ENCODE measurements at places on chromosomes 6 and 20.

DNA sequence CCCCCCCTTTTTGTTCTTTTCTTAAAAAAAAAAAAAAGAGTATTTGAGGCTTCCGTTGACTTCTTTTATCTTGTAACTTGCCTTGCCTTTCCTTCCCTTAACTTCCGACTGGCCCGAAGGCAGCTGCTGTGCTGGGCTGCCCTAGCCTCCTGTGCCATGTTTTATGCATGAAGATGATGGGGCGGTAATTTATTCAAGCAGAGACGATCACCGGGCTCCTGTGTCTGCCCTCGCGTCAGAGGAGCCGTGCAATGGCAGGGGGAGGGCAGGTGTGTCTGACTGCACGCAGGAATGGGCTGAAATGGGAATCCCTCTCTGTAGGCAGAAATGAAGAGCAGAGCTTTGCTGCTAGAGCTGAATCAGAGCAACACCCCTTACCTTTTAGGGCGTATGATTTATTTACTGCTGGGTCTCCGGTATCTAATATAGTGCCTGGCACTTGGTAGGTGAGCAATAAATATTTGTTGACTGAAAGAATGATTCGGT, 106.3 kb upstream of the RIPOR2 start:
- no peak for DNase-seq

DNA sequence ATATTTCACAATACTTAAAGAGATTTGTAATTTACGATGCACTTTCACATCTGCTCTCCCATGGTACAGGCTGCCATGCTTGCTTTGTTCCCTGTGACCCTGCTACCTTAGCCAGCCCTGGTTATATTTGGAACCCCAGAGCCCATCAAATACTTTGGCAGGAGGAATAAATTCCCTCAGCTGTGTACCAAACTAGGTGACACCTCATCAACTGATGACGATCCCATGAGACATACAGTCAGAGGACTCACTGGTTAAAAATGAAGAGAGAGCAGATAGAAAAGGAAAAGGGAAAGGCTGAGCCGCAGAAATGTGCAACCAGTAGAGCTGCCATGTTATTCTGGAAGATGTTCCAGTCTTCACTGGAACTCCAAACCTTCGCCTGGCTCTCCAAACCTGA, 120.0 kb downstream of the SIM1 start:
- no peak for DNase-seq

DNA sequence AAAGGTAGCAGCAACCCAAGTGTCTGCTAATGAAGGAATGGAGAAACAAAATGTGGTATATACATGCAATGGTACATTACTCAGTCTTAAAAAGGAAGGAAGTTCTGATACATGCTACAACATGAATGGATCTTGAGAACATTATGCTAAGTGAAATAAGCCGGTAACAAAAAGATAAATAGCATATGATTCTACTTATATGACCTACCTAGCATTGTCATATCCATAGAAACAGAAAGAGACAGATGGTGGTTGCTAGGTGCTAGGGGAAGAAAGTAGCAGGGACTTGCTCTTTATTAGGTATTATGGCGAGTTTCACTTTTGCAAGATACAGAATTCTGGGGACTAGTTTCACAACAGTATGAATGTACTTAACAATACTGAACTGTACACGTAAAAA, 46.6 kb downstream of the UBR2 start:
- DNase-seq: no peak

GRCh38 chr20:54433636-54434035, 41.8 kb upstream of the DOK5 start:
- no peak for DNase-seq

DNA sequence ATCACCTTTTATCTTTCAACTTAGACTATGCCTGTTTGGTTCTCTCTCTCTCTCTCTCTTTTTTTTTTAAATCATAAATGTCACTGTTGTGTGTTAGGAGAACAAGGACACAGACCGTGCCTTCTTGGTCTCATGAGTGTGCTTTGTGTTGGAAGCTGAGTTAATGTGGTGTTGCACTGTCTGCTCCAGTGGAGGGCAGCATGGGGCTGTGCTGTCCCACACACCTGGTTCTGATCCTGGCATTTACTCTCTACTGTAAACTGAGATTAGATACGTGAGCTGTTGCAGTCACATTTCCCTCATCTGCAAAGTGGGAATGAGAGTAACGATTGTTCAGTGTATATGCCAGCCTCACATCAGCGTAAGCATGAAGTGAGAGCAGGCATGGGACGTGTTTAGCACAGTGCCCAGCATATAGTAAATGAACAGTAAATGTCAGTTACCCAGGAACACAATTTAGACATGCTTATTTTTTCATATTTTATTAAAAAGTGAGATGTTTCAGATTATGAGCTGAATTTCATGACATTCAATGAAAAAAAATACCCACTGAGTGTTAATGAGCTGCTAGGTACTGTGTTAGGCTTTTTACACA, 161.1 kb downstream of the FARS2 start:
- DNase-seq: no peak

GRCh38 chr20:1830240-1830639, 65.0 kb upstream of the SIRPA start:
- no peak for DNase-seq

- no peak for DNase-seq
These were observed 3.0 kb upstream of the CDK5RAP1 start for GRCh38 chr20:33404281-33404680.

DNA sequence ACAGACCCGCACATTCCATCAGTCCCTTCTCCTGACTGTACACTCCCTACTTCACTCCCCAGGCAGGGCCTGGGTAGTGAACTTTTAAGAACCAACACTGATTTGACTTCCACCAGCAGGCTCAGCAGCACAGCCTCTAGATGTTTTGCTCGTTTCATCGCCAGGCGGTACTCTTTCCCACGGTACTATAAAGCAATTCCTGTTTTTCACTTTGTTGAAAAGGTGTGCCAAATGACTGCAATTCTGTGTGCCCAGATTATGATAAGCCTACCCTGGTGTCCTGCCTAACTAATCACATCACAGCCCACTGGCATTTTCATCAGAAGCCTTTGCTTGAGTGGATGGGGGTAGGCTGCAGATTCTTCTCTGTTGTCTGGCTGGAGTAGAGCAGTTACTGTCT, 12.9 kb upstream of the WTAP start:
- DNase-seq: no peak

DNA sequence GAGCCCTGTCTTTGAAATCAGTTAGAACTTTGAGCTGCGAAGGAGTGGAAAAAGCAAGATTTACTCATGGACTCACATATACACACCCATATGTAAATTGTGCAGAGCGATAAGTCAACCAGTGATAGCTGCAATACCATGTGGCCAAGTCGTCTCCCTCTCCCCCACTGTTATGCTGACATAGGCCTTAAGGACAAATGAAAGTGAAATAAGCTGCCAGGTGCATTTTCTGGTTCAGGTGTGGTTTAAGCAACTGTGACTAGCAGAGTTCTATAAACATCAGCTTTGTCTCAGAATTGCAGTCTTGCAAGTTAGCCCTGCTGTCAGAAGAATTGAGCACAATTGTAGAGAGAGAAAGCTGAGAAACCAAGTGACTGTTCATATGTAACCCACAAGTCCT, 9.6 kb downstream of the FAM83B start:
- no peak for DNase-seq

GRCh38 chr20:10604865-10605440, 68.8 kb downstream of the JAG1 start:
- DNase-seq: no peak

GRCh38 chr20:16662467-16662866, 67.4 kb upstream of the SNRPB2 start:
- no peak for DNase-seq

- no peak for DNase-seq
These were observed 251.0 kb downstream of the KHDC1L start for GRCh38 chr6:72974276-72974675.

DNA sequence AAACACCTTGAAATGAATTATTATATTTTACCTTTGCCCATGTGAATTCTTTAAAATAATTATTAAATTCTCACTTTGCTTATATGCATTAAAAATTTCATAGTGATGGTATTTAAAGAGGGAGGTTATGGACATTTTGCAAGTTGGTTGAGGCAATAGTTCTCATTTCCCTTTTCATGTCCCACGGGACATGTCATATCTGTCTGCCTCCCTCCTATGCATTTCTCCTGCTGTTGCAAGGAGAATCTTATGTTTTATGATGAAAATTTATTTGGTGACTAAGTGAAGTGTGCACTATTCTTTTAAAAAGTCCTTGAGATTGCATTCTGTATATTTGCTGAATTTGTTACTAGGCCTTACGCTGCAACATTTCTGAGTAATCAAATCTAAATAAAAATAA, 67.2 kb downstream of the UTRN start:
- no peak for DNase-seq

- DNase-seq: no peak
These were observed 265.0 kb upstream of the MARCKS start for GRCh38 chr6:113591896-113592827.

DNA sequence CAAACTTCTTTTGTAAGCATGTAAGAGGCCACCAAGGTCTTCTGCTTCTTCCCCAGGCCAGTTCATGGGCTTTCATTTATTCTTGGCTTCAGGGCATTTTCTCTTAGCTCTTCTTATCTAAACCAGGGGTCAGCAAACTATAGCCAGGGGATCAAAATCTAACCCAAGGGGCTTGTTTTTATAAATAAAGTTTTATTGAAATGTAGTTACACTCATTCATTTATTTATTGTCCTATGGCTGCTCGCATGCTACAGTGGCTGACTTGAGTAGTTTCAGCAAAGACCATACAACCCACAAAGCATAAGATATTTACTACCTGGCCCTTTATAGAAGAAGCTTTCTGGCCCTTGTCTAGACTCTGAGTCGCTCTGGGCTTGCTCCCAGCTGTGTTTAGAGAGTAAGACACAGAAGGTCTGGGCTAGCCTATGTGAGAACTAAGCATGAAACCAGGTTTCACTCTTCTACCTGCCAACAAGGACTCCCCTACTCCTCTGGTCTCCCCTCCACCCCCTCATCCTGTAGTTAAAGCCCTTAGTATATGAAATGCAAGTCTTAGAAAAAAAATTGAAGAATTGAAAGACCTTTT, 43.2 kb downstream of the KHDC1L start:
- no peak for DNase-seq
